NCI-H1694 treated with DMSO at 0.1 percent for 48 hours (cell line): ENCODE measurements at places on chromosomes 5 and 9.

GRCh38 chr9:23581931-23582330 is 244.1 kb downstream of the ELAVL2 start:
- no peak for DNase-seq

DNA sequence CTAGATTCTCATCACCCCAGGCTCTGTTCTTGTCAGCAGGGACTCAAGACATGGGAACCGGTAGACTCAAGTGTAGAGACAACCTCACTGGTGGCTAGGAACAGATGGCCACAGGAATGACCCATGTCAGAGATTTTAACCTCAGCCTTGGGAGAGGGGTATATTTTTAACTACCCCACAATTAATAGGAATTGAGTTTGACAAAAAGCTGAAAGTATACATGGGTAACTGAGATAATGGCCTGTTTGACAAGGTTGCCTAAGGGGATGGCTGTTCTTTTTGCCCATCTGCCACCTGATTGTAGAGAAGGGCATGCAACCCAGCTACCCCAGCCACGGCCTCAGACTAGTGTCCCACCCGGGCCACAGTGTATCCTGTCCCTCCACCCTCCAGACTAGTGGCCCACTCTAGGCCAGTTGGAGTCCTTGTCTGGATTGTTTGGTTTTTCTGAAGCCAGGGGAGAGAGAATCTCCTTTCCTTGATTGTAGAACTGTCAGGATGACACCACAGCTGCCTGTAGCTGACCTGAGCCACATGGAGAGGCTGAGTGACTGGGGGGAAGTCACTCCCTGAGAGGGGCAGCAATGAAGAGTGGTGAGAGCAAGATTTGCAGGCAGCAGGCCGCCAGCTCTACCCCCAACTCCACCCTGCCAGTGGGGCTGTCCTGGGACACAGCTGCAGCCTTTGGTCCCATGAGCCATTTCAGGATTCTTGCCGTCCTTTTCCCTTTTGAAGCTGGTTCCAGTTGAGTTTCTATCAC is 14.6 kb upstream of the ANGPTL2 start:
- DNase-seq = no peak

DNA sequence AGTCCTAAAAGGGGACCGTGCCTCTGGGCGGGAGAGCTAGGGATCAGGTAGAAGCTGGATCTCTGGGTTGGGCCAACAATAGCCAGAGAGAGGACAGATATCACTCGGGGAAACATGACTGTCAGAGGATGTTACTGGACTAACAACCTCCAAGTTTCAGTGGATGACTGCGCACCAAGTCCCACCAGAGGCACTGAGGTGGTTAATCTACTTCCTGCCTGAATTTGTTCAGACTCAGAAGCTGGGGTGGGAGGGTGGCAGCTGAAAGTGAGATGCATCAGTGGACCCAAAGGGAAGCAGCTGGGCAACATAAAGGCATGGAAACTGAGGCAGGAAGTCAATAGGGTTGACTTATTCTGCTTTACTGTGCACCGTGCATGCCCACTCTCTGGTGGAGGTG is 130.1 kb upstream of the SLC44A1 start:
- DNase-seq = no peak

DNA sequence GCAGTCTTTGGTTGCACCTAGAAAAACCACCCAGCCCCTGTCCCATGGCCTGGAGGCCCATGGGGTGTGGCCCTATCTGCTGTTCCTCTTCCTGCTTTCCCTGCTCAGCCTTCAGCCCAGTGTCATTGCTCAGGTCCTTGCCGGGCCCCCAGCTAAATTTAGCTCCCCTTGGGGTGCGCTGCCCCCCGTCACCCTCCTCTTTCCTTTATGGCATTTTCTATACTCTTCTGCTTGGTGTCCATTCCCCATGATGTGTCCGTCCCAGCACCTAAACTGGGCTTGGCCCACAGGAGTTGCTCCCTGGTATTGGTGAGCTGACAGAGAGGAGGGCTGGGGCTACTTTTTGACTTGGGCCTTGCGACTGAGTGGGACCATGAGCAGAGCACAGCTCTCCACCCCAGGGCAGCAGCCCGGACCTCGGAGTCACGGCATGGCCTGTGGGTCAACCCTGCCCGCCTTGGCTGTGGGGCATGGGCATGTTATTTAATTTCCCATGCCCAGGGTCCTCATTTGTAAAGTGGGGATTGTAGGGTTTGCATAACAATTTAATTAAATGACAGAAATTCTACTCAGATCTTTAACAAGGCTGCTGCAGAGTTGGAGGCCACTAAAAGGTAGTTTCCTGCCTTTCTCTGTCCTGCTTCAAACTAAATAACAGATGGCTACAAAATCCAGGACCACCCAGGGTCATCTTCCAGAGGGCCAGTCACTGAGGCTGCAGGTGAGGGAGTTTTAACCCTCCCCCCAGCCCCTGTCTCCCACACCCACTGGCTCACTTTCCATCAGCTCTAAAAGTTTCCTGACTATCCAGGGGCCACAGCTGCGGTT is 98.2 kb downstream of the DAP start:
- no peak for DNase-seq

GRCh38 chr9:126546036-126546435 is 67.7 kb upstream of the LMX1B start:
- DNase-seq = no peak
